NCI-H187 (cell line): ENCODE measurements at places on chromosomes 1 and 21.
A peak's percentile ranks its signal among the peaks of the same experiment; 100 is the strongest.

- DNase-seq = peak; percentile 14
Measured at GRCh38 chr21:36551731-36552433, 72.0 kb upstream of the CLDN14 start.

GRCh38 chr1:39788426-39788757 is 273 bp downstream of the BMP8B start:
- no peak for DNase-seq

GRCh38 chr1:84972377-84972987 is 24.4 kb downstream of the MCOLN2 start:
- no peak for DNase-seq

DNA sequence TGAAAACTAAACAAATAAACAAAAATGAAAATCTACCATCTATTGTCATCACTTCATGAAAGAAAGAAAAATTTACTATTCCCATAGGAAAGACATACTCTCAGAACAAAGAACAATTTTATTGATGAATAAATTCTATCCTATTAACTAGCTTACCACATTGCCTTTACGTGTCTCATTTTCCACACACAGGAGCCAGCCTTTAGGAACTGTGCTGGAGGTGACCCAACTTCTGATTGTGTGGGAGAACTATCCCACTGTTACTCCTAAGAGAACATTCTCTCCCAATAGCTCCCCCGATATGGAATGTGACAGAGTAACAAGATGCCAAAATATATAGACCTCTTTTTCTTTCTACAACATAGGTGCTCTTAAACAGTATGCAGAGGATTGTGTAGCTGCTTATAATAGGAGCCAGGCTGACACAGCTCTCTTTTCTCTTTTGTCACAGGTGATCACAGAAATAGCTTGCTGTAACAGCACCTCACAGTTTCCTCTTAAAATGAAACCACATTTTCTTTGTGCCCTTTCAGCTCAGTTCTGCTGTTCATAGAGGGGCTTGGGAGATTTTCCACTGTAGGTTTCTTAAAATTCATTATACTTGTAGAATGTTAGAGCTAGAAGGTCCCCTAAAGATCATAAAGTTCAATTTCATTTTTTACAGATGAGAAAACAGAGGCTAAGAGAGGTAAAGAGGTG is 35.5 kb downstream of the C21orf91 start:
- DNase-seq = no peak

DNA sequence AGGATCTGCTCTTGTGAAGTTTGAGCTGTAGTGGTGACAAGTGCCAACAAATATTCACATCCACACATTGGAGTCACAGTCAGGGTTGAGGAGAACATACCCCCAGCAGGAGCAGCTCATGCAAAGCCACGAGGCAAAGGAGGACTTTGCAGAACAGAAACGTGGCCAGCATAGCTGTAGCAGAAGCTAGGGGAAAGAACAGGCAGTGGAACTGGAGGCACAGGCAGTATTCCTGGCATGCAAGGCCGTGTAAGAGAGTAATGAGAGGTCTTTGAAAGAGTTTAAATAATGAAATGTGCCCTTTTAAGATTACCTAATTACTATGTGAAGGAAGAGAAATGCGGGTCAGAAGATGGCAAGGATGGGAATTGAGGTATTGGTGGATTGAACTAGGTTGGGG is 40.9 kb upstream of the IKBKE start:
- DNase-seq = no peak
